HS-27A (cell line): ENCODE measurements at places on chromosomes 7 and 10.

DNA sequence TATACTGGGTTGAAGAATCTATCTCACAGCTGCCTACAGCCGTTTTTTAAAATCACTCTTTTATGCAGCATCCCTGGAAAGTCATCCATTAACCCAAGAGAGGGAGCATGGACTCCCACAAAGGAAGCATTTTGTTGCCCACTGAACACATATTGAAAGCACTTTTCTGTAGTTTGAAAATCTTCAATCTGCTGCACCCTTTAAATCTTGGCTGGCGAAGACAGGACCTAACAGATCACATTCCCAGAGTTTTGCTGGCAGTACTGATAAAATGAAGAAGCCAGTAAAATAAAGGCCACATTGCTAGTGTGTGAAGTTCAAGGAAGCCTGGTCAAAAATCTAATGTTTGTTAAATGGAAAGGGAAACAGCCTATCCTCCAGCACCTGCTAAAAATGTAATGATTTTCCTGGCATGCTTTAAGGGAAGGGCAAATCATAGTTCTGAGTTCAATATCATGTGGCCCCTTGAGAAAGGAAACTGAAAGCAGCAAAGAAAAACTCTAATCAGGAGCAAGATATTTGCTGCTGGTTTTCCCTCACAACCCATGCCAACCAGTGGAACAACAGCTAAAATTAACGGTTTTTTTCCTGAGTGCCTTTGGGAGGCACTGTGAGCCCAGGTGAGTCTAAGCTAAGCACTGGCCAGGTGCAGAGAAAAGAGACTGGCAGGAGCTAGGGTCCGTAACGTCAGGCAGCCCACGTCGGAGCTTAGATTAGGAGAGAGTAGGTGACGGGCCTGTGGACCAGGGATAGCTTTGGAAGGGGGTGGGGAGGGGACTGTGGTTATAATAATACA, 97.9 kb upstream of the PALS2 start:
- no peak for DNase-seq

DNA sequence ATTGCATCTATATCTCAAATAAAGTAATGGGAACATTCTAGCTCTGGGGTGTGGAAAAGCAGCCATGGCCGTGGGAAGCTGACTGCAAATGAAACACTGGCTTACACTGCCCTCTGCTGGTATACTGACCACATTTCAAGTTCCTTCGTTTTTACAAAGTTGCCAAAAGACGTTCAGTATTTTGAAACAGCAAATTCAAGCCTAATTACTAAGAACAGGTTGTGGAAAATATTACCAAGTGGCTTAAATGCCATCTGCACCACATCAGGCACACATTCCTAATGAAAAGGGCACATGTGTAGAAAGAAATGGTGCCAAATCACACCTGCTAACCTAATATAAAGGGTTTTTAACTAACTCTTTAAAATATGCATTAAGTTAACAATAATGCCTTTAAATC, 83.9 kb downstream of the JAZF1 start:
- DNase-seq = no peak

GRCh38 chr10:6713716-6714115, 133.6 kb upstream of the PRKCQ start:
- no peak for DNase-seq

- no peak for DNase-seq
Observed at GRCh38 chr7:4437916-4438315, 244.2 kb upstream of the FOXK1 start.

DNA sequence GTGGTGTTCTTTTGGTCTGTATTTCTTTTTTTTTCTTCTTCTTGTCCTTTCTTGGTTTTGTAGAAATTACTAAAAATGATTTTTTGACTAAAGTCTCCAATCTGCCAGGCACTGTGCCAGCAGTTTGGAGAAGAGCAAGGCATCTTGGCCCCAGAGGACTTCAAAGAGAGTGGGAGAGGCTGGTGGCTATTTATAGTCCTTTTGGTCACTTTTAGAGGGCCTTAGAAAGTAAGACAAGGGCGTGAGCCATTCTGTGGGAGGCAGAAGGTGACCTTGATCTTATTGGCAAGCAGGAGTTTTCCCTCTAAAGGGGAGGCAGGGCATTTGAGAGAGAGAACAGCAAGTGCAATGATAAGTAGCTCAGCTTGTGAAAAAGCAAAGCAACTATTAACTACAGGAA, 211.9 kb downstream of the GALNT17 start:
- no peak for DNase-seq

- DNase-seq = no peak
Observed at GRCh38 chr10:34495938-34496337, 319.2 kb downstream of the PARD3 start.

DNA sequence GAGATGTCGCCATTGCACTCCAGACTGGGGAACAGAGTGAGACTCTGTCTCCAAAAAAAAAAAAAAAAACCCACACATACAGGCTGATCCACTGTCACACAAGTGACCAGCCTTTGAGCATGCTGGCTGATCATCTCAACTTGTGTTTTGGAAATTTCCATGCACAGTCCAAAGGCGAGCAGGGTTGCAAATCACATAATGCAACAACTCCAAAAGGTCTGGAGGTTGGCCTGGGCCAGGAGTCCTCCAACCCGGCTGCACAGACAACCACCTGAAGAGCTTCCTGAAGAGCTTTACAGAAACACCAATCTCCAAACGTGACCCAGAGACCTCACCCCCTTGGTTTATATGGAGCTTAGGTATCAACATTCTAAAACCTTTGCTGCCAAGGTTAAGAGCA, 16.4 kb downstream of the PARD3 start:
- no peak for DNase-seq

DNA sequence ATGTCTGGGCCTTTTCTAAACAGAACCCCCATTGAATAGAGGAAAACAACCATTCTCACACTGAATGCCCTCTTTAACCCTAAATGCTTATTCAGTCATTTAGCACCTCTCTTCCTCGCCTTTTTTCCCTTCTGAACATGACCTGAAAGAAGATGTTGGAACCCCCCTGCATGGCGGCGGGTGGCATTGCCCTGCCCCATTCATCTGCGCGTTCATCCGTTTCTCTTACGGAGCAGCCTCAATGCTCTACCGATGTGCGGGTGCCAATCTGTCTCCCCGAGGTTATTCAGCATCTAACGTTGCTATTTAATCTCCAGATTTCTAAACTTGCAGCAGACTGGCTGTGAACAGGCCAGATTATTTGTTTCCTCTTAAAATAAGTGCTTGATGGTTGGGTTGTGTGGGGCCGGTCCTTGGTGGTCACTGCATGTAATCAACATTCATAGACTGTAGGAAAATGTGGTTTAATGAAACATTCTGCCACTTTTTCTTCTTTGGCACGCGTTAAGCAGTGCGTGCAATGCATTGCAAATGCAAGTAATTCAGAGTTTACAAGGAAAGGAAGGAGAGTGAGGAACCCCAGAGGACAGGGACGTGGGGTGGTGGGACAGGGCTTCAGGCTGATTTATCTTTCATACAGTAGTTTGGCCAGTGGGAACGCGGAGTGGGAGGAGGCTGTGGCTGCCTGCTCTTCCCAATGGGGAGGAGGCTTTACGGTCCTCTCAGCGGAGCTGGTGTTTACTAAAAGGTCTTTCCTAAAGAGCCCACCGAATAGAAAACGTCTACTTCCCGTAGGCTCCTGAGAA, 286.7 kb downstream of the DPP6 start:
- no peak for DNase-seq

- no peak for DNase-seq
Observed at GRCh38 chr10:115857856-115858255, 415.1 kb downstream of the GFRA1 start.

DNA sequence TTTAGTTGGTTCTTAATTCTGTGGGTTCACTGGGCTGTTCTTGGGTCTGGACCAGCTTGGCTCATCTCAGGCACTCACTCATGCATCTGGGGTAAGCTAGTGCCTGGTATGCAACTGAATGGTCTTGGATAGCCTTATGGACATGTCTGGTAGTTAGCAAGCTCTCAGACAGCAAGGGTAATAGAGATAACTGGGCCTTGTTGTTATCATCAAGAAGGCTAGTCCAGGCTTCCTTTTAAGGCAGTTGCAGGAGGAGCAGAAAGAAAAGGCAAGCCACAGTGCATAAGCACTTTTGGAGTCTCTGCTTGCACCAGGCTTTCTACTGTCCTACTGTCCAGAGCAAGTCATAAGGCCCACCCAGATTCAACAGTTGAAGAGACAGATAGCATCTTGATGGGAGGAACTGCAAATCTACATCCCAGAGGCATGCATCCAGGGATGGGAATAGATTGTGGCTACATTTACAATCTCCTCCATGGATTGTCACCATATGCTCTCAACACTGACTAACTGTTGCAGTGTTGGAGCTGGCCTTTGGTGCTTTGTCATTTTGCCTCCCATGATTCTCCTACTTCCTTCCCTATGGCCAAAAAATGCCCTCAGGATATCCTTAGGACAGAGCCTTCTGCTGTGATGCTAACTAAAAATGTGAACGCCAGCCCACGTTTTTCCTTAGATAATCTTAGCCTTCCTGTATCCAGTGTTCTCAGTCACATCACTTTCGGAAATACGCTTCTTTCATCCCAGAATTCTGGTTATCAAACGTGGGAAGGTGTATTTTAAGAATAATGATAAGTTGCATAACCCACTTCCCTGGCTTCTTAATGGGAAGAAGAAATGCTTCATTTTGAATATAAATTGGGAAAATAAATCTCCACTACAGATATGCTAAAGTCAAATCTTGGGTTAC, 3.6 kb downstream of the GIMAP4 start:
- DNase-seq = no peak

DNA sequence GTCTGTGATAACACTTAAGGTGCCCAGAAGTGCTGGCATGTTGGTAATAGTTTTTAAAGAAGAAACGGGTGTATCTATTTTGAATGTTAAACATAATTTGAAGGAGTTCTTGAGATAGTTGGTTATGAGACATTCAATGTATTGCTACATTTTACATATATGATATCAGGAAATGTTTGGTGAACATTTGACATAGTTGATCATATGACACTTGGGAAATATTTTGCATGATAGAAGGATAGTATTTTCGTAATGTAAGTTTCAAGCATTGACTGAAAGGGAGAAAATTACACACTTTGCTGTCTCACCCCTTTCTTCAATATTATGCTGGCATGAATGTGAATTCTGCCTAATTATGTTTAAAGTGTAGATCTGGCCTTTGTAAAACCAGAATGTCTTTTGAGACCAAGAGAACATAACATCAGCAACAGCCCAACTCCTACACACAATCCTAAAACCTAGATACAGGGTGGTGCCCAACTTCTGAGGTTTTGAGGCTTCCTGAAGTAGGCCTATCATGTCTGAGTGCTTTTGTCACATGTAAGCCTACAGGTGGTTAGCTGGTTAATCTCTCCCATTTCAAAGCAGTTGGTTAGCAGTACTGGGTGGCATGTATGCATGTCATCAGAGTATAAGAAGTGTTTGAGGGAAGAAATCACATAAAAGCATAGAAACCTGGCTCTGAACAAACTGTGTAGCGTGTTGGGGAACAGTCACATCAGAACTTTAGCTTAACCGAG, 2.1 kb downstream of the ADD3 start:
- DNase-seq = no peak

GRCh38 chr10:63554657-63555056, 33.5 kb downstream of the REEP3 start:
- DNase-seq = peak; percentile 69

GRCh38 chr7:16739863-16740622, 13.5 kb upstream of the TSPAN13 start:
- DNase-seq = peak; percentile 55

GRCh38 chr10:80265740-80266512, 23.5 kb downstream of the MAT1A start:
- no peak for DNase-seq

DNA sequence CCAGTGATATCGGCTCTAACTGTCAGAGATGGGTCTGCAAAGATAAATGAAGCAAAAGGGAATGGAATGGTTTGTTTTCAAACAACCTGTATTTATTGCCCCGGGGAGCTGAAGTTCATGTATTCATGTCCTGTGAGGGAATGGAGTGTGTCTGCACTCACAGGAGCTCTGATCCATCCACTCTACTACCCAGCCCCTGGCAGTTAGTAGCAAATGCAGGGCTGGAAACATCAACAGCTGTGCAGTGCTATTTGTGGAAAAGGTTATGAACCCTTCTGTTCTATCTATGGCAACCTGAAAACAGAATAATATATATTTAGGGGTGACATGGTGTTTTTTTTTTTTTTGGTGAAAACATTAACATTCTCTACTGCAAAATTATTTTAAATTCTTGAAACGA, 9.8 kb downstream of the AGR2 start:
- DNase-seq = no peak

GRCh38 chr7:139562491-139562890, 39.0 kb downstream of the CLEC2L start:
- DNase-seq = no peak

GRCh38 chr7:537911-538634, 18.4 kb upstream of the PDGFA start:
- DNase-seq = peak; percentile 54

- no peak for DNase-seq
Observed at GRCh38 chr7:123716877-123717276, 31.9 kb downstream of the WASL start.

- DNase-seq = no peak
Observed at GRCh38 chr10:659688-660141, 29.8 kb downstream of the DIP2C start.
